ENCODE measurements at places on chromosomes 11 and 22. TPM values are rescaled to one million over a fixed set of nuclear protein-coding genes. Genes with fewer than 3 reads are reported as not detected.

DNA sequence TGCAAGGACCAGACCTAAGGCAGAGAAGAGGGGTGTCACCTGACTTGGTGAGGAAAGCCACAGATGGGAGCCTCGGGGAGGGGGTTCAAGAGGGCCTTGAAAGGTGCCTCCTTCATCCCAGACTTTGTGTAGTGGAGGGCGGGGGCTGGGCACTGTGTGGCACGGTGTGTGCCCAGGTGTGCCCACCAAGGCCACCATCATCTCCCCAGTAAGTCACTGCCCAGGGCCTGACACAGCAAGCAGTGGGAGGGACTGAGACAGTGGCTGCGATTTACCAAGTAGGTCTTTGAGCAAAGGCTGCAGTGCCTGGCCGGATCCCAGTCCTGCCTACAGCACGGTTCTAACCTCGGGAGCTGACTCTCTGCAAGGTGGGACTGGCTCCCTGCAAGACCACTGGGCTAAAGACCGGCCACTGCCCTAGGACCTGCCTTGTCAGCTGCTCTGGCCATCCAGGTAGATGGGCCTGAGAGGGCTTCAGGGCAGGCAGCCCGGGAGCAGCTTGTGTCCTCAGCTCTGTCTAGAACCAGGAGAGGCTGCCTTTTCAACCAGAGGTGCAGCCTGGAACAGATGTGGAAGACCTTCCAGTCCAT is 1.4 kb downstream of the OSM start:
- peak; percentile 85 for DNase-seq

DNA sequence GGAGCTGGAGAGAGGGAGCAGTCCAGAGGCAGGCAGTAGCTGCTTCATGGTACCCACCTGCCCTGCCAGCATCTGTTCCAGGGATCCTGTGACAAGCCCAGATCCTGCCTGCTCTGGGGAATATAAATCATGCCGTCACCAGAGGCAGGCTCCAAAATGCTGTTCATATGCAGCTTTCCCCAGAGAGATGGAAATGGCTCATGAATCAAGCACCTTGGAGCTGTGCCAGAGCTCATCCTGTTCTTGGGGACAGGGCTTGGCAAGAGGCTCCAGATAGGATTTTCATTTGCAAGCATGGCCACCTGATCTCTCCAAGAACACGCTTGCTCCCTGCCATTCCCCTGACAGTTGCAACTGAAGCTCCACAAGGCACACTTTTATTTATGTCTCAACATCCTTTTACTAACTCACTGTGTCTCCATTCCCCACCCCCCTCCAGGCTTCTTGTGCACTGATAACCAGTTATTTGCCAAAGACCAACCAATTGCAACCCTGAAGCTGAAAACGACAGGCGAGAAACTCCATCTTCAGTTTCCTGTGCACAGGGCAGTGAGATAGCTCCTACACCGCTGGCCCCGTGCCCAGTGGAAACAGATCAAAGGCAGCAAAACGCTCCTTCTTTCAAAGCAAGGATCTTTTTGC is 115.8 kb upstream of the PITPNB start:
- peak; percentile 72 for DNase-seq

GRCh38 chr11:58471892-58472291 is 29.9 kb upstream of the OR5B12 start:
- DNase-seq, result no peak

Gene MMP1
- 3.8 TPM for total RNA-seq

GRCh38 chr11:108960501-108960900 is 295.6 kb downstream of the DDX10 start:
- no peak for DNase-seq

DNA sequence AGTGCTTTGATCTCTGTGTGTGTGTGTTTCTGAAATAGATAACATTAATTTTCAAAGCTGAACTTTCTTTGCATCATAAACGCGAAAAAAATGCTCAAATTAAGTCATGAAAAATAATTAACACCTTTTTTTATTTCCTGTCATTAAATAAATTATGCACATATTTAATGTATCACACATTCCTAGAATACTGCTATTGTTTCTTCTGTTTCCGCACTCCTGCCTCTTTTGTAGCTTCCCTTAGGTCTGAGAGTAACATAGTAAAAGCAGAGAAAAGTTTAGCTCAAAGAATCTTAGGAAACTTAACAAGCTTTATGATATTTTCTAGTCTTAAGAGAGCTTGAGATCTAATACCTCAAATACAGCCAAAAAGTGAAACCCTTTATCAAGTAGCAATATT is 504.2 kb downstream of the JRKL start:
- DNase-seq, result no peak

Gene GP1BB
- total RNA-seq, result 18.0 TPM

DNA sequence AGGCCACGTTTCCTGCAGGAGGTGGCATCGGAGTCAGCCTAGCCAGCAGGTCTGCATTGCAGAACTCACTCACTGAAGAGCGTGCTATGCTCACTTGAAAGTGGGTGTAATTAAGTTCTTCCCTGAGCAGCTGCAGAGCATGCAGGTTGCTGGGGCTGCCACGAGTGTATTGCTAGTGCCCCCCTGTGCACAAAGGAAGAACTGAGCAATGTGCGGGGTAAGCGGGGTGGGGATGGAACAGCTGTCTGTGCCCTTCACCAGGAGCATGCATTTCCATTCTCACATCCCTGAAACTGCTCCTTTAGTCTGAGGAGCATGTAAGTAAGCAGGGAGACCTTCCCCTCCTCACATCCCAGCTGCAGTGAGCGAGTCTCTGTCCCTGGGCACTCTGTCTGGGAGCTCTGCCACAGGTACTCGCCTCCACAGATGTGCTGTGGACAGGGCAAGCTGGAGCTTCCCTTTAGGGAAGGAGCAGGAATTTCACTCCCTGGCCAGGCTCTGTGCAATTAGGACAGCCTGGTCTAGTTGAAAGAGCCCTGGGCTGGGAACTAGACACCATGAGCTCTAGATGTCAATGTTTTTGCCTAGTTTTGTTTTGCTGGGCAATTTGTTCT is 1031.8 kb downstream of the NTM start:
- no peak for DNase-seq

Measured in spleen (tissue), 13 donors.